Skeletal muscle cell (primary cell): ENCODE measurements at places on chromosomes 6 and 20.

GRCh38 chr6:120005292-120005976, 655.9 kb upstream of the MAN1A1 start:
- no peak for DNase-seq

DNA sequence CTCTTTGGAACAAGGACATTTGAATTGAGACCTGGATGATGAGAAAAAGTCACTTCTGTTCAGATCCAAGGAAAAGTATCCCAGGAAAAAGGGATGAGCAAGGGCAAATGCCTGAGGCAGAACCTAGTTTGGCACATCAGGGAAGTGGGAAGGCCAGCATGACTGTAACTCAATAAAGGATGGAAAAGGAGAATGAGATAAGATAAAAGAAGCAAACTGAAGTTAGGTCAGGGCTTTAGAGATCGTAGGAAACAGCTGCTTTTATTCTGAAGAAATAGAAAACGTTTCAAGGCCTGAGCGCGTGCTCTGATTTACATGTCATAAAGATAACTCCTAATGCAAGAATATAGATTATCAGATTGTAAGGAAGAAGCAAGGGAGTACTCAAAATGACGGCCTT, 450.0 kb downstream of the FRK start:
- DNase-seq, result no peak

- no peak for DNase-seq
Observed at GRCh38 chr6:136927292-136927691, 5.2 kb downstream of the SLC35D3 start.

DNA sequence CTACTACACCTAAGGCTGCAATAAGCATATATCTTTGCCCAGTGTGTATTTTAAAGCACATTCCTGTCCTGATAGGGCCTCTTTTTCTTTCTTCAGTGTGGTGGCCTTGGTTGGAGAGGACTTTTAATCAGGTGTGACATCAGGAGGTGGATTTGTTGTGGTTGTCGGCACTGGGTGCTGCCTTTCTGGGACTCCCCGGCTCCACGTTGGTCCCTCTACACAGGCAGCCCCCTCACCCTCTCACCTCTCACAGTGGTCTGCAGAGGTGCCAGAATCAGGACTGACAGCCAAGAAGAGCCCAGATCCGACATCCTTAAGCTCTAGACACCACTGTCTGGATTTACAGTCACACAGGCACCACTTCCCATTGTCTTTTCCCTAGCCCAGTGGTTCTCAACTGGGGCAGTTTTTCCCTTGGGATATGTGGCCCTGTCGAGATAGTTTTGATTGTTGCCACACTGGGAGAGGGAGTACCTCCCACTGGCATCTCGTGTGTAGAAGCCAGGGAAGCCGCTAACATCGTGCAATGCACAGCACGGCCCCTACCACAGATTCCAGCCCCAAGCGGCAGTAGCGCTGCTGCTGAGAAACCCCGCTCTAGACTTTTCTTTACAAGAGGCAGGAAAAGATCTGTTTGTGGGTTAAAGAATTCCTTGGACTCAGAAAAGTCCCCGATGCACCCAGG, 314.1 kb downstream of the QKI start:
- DNase-seq, result no peak

DNA sequence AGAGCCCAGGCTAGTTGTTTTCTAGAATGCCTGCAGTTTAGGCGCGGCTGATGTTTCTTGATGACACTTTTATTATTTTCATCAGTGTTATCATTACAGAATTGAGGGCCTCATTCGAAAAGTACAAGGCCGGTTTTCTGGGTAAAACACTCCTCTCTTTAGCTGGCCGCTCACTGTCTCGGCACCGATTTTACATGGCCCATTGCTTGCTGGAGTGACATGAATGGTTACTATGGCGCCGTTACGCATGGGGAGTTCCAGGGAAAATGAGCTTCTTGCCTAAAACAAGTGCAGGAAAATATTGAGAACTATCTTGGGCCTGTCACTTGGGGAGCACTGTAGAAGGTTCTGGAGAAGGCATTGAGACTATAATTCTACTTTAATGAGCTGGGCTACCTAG, 317.8 kb downstream of the CDH4 start:
- DNase-seq, result no peak

- DNase-seq, result peak; percentile 8
Observed at GRCh38 chr6:6972456-6972855, 135.3 kb upstream of the RREB1 start.

GRCh38 chr6:79947191-79948186, at the start of gene ELOVL4:
TSS of gene ELOVL4 (minus strand) at chr6:79947553. CDS start at chr6:79947279, 274 bp downstream.
- DNase-seq, result peak; percentile 47

- no peak for DNase-seq
Observed at GRCh38 chr6:80433010-80433672, 326.7 kb downstream of the BCKDHB start.

GRCh38 chr6:109053336-109053735, 41.3 kb downstream of the SESN1 start:
- DNase-seq, result no peak

- DNase-seq, result no peak
Observed at GRCh38 chr6:15263780-15264374, 18.0 kb downstream of the JARID2 start.

DNA sequence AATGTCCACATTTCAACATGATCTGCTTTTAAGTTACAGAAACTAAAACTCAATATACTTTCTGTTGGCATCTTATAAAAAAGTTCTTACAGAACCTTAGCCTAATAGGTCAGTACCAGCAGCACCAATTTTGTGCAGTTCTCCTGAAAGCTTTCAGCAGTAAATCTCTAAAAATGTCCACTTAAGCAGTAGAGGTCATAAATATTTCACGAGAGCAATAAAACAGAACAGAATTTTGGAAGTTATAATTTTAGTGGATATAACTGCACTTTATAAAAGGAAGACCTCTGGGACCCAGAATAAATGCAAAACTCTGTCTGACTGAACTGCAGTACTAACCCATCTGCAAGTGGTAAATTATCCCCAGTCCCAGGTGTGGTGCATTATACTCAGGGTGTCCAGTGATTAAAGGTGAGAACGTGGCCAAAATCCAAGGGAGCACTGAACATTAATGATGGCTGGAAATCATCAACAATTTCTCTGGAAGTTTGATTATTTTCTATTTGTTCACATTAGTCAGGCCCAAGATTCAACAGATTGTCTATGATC, 172.6 kb upstream of the RSPO3 start:
- DNase-seq, result no peak

DNA sequence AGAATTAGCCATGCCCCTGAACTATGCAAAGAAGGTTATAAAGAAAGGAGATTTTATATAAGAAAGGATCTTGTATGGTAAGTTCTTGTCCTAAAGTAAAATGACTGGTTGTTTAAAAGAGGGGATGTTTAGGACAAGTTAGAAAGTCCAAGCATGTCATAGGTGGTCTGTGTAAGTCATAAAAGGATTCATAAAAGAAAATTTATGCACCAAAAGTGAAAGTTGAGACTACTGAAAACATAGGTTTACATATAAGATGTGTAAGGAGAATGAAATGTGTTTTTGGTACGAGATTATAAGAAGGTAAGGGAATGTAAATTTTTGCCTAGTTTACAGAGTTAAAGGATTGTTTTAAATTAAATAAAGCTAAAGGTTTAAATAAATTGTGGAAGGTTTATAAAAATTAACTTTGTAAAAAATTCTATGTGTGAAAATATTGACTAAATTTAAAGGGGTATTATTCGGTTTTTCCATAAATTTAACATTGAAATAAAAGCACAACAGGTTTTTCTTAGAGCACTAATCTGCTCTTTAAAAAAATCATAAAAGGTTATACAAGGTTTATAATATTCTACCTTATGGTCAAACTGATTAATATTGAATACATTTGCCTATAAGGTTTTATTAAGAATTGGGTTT, 93.6 kb upstream of the UST start:
- DNase-seq, result no peak

DNA sequence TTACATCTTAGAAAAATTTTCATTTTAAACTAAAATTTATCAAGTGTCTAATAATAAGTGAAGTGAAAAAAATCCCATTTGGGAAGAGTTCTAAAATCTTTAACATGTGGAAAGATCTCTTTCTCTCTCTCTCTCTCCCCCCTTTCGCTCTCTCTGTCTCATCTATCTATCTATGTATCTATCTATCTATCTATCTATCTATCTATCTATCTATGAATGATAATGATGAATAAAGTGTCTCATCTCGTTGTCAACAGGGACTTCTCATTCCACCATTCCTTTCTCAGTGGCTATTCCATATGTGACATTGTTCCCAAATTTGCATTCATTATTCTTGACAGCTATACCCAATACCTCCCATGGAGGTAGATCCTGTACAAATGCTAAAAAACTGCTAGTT, 15.2 kb downstream of the CCDC170 start:
- DNase-seq, result no peak

DNA sequence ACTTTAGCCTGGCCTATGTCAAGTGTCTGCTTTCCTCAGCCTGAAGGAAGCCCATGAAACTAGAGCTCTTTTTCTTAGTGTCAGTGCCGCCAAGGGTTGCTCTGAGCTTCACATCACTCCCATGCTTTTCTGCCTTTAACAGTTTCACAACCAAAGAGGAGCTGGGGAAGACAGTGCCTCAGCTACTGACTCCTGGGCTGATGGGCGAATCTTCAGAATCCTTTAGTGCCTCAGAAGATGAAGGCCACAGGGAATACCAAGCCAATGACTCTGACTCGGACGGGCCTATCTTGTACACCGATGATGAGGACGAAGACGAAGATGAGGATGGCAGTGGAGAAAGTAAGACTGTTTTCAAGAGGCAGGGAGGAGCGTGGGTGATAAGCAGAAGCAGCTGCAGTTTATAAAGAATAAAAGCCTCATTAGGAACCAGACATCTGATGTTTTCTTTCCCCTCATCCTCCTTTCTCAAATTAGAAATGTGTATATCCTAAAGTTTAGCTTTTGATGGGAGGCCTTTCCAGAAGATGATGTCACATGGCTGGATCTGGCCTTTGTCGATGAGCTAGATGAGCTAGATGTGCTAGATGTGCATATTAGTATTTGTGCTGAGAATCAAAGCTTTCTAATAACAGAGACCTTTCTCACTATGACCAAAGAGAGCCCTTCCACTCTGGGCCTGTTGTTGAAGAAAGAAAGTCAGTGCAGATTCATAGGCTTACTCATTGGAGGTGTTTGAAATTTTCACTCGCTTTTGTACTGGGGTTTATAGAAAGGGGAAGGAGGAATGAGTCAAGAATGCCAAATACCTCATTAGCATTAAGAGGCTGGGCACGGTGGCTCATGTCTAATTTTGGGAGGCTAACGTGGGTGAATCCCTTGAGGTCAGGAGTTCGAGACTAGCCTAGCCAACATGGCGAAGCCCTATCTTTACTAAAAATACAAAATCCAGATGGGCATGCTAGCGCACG, 70.7 kb upstream of the LTV1 start:
- DNase-seq, result no peak

GRCh38 chr6:83442752-83443151, 11.9 kb upstream of the ME1 start:
- no peak for DNase-seq

DNA sequence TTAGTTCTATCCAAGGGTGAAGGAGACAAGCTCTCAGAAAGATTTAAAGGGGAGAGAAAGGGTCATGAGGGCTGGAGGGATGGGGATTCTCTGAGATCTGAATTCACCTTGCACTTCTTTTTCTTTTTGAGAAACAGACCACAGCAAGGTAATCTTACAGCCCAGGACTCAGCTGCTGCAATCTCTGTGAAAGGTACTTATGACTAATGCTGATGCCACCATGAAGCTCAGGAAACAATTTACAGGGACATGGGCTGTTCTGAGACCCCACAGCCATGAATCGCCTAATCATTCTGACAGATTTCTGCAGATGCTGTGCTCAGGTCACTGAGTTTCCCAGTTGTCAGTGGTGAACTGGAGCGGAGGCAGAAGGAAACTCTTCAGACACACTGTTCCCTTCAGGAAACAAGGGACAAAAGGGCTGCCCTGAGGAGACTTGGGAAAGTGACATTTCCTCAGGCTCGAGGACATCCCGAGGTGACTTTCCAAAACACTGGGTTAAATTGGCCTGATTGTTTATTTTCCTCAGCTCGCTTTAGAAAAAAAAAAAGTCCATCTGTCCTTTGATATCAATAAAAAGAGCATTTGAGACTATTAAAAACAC, 103.8 kb upstream of the PLCB4 start:
- DNase-seq, result no peak

DNA sequence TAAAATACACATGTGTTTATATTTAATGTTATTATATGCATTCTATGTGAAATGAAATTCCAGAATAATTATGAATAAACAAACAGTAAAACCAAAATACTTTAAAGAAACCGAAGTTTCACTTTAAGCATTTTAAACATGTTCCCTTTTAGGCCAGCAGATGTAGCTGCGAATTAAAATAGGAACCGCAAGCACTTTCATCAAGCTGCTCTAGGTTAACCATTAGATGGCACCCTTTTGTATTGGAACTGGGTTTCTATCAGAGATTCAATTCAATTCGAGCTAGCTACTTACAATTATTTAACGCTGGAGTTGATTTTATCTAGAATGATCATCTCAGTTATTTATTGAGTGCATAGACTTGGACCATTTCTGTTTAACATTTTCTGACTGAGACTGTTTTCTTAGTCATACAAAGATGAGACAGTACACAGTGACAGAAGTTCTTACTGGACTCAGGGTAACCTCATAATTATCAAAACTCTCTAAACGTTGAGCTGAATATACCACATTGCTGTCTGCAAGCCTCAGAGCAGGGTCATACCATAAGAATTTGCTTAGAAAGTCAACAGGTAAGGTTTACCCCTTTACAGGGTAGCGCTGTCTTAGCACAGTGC, 8.5 kb downstream of the TMEM242 start:
- peak; percentile 45 for DNase-seq

DNA sequence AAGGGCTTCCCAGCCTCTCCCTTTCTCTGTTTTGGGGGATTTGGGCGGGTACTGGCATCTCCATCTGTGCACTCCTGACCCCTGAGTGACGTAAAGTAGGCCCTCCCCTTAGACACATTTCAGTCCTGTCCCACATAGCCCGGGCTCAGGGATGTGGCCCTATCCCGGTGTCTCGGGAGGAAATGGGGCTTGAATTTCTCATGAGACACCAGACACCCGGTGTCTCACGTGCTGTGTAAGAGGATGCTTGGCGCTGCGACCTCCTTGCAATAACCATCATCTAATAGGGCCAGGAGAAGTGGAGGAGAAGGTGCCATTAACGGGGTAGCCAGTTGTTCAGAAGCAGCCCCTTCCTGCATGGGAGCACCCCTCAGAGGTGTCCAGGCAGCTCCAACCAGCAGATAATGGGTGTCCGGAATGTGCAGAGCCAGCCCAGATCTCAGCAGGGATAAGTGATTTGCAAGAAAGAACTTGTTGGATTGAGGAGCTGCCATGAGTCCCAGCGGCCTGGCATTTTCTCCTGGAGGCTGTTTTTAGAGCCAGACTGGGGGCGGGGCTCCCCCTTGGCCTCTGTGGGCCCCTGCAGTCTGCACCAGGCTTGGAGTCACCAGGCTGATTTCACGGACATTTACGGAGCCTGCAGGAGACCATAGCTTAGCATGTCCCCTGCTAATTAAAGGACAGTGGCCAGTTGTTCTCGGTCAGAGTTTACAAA, 372.0 kb downstream of the PREX1 start:
- no peak for DNase-seq
